LNCaP clone FGC (cell line): ENCODE measurements at places on chromosomes 11 and 22.

DNA sequence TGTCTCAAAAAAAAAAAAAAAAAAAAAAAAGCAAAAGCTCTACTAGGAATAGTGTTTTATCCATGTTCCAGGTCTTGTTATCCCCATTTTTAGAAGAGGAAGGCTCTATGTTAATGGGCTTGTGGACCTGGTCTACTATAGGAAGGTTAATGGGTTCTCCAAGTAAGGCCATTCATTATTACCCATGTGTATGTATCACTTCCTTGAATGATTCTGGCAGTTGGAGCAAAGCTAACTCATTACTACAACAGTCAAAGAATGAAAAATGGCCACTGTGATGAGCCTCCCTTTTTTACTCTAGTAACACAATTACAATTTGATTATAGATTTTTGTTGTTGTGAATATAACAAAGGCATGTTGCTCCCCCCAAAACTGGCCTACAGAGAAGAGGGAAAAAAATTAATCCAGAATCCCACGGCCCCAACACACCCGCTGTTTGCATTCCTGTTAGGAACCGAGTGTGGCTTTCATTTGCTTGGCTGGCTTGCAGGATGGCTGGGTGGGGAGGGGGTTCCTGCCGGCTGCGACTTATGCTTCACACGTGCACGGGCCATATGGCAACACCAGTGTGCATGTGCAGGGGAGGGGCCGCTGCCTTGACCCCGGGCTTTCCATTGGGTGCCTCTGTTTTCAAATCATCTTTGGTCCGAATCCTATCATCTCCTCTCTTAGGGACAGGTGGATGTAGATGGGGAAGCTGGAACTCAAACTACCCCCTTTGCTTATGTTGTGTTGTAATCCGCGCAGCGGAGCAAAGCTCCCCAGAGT, 148.8 kb downstream of the HIPK3 start:
- no peak for DNase-seq

- DNase-seq = no peak
Observed at GRCh38 chr11:1771700-1772099, 8.0 kb upstream of the CTSD start.

GRCh38 chr11:131893103-131893890, 522.9 kb downstream of the NTM start:
- no peak for DNase-seq

GRCh38 chr11:64566915-64567891, 23.8 kb upstream of the SLC22A12 start:
- no peak for DNase-seq

GRCh38 chr22:50600967-50601668, 525 bp downstream of the MAPK8IP2 start:
- no peak for DNase-seq

DNA sequence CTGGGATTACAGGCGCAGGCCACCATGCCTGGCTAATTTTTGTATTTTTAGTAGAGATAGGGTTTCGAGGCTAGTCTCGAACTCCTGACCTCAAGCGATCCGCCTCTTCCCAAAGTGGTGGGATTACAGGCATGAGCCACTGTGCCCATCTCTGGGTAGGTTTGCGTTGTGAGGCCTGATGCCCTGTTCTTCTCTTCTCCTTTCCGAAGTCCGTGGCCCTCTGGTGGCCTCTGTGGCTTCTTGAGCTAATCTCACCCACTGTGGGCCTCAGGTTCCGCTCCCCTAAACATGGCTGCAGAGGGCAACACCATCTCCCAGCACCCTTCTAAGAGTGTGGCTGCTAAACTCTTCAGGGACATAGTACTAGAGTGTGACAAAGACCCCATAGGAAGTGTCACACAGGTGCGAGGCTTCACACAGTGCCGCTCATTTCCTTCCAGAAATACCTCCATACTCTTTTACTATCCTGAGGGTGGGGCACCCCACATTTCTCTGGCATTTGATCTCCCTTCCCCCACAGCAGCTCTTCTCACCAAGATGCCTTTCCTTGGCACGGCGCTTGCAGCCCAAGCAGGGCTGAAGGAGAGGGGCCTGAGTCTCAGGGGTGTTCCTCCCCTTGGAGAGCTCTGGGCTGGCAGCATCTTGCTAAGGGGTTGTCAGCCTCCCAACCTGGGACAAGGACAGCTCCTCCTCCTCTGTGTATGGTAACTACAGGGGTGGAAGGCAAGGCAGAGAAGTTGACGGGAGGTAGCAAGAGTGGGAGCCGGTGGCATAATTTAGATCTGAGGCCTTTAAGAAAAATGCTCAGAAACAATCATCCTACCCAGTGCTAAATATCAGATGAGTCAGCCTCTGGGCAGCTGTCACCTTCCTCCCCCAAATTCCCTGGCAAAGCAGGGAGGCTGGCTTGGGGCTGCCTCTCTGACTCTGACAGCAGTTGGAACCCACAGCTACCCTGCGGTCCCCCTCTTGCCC, 6.1 kb downstream of the THY1 start:
- no peak for DNase-seq

DNA sequence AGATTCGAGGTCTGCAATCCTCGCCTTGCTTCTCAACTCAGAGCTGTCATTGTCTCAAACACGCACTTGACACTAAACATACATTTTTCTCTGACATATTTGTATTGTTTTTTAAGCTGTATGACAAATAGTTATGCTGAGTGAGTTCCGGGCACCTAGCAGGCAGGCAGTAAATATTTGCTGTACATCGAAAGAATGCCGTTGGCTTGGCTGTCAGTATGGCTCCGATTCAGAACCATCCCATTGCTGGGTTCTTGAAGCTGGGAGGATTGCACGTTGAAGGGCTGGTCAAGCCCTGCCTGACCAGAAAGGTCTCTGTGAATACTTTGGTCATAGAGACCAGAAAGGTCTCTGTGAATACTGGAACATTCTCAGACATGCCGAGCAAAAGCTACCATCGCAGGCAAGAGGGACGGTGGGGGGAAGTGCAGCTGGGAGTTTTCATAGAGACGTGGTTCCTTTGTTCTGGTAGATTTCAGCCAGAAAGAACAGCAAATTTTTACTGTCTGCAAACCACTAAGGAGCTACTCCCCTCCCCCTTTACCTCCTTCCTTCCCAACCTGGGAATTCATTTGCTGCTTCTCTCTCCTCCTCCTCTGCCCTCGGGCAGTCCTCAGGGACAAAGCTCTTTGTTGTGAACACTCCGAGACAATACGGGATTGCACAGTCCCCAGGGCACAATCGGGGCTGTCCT, 202.2 kb upstream of the SORL1-AS1 start:
- peak; percentile 67 for DNase-seq

- DNase-seq = no peak
Observed at GRCh38 chr11:17423533-17424310, 35.3 kb upstream of the KCNJ11 start.

DNA sequence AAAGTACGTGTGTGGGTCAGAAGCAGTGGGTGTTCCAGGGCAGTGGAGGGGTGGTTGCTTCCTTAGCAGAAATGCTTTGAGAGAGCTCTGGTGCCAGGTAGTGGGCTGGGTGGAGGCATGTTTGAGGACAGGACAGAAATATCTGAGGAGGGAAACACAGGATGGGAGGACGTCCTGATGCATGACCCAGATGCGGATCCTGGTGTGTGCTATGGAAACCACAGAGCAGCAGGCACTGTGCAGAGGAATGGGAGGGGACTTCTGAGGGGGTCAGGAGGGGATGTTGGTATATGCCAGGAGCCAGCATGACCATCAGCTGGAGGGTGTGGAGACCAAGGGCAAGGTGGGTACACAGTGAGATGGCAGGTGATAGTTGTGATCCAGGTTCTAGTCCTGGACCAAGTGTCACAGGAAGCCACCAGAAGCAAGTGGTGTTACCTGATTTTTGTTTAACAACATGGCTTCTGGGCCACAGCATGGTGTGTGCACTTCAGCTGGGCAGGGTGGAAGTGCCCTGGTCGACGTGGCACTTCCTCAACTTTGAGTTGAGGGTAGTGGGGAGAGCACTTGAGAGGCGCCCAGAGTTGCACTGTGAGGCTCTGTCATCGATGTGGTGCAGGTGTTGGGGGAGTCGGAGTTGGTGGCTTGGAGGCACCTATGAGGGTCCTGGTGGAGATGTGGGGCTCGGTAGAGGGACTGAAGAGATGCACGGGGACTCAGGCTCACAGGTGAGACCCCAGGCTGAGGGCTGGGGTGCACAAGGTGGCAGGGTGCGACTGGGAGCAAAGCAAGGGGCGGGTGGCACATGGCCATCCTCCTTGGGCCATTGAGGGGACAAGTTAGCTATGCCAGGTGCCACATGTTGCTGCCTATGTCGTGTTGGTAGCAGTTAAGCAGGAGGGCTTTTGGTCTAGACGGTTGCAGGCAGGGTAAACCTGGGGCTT, 7.5 kb downstream of the DGCR8 start:
- no peak for DNase-seq

DNA sequence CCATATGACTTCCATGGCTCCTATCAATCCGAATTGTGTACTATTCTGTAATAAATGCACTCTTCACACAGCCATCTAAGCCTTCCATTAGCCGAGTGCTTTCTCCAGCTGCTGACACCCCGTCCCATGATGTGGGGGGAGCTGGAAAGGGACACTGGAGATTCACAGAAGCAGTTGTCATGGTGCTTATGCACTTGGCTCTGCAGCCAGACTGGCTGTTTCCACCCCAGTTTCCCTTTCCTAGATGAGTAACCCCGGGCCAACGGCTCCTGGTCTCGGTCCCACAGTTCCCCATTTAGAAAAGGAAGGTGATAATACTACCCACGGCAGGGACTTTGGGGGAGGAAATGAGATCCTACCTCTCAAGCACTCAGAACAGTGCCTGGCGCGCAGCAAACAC, 244.9 kb upstream of the SYN3 start:
- no peak for DNase-seq

DNA sequence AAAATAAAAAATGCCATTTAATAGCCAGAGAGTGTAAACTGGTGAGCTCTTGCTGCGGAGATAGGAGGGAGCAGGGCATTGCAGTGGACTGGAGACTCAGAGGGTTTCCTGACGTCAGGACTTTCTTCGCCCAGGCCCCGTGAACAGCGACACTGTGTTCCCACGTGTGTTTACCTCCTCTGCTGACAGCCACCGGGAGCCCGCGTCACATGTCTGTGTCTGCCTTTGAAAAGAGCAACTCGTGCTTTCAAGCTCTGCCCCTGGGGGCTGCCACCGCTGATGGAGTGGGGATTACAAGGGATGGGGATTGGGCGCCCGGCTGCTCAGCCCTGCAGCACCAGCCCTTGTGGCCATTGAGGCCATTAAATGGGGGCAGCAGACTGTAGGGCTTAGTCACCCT, 3.3 kb downstream of the TANGO2 start:
- no peak for DNase-seq

DNA sequence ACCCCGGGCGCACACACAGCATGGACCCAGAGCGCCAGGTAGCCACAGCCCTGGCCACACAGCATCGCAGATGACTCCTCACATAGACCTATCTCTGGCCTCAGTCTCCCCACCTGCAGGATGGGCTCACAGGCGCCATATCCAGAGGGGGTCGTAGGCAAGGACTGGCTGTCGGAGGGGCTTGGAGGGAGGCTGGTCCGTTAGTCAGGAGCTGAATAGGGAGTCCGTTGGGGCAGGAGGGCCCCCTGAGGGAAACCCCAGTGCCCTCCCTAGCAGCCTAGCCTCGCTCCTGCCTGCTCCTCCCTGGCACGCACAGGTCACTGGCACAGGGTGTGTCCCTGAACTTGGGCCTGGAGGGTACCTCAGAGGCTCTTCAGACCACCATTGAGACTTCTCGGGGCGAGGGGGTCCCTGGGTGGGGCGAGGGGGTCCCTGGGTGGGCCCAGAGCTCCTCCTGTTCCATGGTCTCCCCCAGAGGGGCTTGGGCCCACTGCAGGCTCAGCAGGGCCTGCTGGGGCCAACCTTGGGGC, 2.0 kb downstream of the PLXNB2 start:
- DNase-seq = no peak

GRCh38 chr11:91906871-91907624, 317.6 kb upstream of the FAT3 start:
- DNase-seq = no peak

GRCh38 chr22:21449531-21450319, 17.5 kb upstream of the TMEM191C start:
- no peak for DNase-seq

GRCh38 chr11:94032725-94033124, 11.6 kb downstream of the HEPHL1 start:
- DNase-seq = no peak

DNA sequence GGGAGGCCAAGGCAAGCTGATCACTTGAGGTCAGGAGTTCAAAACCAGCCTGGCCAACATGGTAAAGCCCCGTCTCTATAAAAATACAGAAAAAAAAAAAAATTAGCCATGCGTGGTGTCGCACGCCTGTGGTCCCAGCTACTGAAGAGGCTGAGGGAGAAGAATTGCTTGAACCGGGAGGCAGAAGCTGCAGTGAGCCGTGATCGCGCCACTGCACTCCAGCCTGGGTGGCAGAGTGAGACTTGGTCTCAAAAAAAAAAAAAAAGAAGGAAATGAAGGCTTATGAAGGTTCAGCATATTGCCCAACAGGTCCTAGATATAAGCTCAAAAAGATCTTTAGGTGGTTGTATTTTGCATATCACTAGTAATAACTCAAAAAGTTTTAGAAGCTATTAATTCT, 10.2 kb downstream of the ATL3 start:
- DNase-seq = no peak

DNA sequence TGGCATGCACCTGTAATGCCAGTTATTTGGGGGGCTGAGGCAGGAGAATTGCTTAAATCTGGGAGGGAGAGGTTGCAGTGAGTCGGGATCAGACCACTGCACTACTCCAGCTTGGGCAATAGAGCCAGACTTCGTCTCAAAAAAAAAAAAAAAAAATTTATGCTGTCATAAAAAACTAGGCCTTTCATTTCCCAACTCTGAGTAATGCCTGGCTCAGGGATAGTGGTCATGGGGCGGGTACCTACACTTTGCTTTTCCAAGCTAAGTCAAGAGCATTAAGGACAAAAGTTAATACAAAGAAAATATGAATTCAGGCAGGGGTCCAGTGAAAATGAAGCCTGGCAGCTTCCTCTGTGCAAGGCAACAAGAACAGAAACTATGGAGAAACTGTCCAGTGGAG, 16.3 kb downstream of the CPSF7 start:
- no peak for DNase-seq

- DNase-seq = no peak
Observed at GRCh38 chr11:115552151-115552772, 48.0 kb upstream of the CADM1 start.

DNA sequence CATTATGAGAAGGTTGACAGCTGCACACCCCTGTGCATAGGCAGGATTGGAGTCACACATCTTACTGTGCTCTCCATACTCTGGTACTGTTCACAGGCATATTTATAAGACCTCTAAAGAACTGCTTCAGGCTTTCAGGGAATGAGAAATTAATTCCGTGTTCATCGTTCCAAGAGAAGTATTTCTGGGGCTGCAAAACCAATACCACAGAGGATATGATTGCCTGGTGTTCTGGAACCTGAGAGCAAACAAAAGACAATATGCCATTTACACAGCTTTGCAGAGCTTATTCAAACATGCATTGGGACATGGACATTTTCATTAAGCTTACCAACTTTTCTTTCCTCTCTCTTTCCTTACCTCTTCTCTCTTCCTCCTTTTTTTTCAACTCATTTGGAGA, 388.7 kb downstream of the NTM start:
- DNase-seq = no peak

GRCh38 chr22:39475902-39476301, 19.1 kb downstream of the MGAT3 start:
- no peak for DNase-seq
